ACHN (cell line): ENCODE measurements at places on chromosomes 11 and 22.

DNA sequence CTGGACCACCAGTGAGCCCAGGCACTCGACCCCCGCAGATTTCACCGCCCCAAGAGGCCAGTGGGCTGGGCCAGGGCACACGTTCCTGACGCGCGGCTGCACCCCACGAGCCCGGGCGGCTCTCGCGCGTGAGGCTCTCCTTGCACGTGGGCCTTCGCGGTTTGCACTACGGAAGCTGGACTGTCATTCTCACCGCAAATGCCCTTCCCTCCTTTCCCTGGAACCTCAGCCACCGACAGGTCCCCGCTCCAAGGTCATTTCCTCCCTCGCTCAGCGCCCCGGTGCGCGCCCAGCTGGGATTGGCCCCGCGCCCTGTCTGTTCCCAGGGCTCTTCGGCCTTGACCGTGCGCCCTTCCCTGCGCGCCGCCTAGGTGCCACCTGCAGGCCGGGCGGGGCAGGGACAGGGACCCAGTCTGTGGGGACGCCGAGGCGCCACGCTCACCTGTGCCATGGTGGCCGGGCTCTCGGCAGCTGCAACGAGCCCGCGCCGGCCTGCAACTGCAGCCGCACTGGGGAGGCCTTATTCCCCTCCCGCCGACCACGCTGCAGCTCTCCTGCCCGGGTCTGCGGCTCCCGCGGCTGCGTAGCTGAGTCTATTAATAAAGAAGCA is 2.1 kb upstream of the CPT1A start:
- DNase-seq: no peak

DNA sequence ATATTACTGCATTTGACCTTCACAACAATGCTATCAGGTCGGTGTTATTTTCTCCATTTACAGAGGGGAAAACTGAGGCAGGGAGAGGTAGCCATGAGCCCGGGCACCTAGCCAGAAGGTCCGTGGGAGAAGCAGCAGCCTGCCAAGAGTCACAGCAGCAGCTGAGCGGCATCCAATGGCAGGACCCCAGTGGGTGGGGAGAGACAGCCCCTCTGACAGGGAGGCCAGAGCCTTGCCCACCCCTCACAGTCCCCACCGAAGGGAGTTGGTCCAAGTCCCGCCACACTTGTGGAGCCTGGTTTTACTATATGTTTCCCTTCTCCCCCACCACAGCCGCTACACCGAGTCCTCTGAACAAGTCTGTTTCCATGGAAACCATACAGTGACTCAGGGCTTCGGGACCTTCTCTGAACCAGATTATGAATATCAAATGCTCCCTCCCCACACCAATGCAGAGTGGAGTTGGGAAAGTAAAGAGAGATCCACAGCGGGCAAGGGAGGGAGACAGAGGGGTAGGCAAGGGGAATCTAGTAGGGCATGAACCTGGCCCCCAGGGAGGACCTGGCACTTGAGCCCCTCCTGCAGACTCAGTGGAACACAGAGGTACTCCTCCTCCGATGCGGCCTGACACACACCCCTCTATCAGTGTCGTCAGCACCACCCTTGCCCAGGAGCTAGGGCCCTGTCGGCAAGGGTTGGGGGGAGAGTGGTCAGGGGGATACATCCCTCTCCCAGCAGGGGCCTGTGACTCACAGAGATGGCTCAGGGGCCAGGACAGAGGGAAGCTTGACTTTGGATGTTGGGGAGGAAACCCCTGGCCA is 2.5 kb downstream of the CHST1 start:
- DNase-seq: peak; percentile 17

- no peak for DNase-seq
These were observed 142.4 kb downstream of the APIP start for GRCh38 chr11:34773826-34774225.

GRCh38 chr11:86748296-86748695 is 52.0 kb upstream of the PRSS23 start:
- no peak for DNase-seq

DNA sequence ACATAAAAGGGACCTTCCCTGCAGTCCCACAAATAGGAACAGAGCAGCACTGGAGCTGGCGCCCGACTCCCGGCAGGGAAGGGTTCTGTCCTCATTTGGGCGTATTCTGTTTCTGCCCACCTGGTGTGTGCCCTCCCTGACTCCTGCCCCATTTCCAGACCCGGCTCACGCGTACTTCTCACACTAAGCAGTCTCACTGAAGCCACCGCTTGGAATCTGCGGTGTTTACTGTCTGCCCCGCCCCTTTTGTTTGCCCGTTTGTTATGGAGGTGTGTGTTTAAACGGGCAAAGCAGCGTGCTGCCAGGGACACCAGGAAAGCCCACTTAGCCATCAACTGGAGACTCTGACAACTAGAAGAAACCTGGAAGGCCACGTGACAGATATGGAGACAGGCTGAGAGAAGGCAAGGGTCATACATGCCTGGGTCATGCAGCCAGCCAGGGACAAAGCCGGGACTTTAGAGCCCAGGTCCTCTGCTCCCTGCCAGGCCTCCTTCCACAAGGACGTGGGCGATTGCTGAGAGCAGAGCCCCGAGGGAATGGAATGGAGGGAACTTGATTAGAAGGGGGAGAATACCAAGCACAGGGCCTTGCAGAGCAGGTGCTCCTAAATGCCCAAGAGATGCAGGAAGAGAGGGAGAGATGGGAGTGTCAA is 8.7 kb upstream of the EFCAB6 start:
- no peak for DNase-seq

GRCh38 chr11:119804698-119805097 is 75.7 kb upstream of the NECTIN1 start:
- no peak for DNase-seq

GRCh38 chr11:36374726-36375125 is 78.6 kb downstream of the PRR5L start:
- DNase-seq: no peak

GRCh38 chr11:74626130-74626529 is 33.7 kb downstream of the POLD3 start:
- no peak for DNase-seq

DNA sequence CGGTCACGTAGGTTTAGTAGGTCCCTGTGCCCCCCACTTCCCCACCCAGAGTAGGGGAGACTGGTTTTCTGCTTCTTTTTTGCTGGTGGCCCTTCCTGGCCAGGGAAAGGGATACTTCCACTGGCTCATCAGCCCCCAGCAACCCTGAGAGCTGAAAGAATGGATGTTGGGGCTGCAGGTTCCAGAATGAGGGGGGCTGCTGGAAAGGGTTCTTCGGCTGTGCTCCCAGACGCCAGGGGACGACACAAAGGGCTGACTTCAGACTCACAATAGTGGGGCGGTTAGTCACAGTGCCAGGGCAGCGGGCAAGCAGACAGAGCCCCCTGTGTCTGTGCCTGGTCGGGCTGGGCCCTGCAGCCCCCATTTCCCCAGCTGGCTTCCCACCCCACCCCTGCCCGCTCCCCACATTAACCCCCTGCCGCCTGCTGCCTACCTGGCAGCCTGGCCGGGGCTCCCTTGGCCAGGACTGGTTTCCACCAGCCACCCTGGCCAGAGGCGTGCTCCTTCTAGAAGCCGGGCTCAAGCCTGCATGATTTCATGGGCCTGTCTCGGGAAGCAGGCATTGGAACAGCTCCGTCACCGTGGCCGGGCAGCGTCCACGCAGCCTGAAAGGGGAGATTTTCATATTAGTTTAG is 79.1 kb upstream of the WNT7B start:
- no peak for DNase-seq

- no peak for DNase-seq
These were observed 43.2 kb upstream of the CREB3L1 start for GRCh38 chr11:46234311-46234710.

DNA sequence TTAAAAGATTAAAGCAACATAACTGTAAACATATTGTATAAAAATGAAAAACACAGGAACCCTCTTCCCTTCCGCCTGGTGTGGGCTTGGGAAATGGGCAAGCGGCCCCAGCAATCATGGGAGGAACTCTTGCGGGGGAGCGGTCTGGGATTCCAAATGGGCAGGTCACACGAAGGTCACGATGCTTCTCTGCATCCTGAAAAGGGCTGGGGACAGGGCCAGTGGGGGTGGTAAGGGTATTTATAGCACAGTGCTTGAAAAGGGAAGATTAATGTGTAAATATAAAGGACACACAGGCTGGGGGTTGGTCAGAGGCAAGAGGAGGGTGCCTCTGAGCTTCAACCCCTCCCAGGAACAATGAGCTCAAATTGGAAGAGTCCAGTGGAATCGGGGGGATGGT is 46.9 kb upstream of the OR4B1 start:
- DNase-seq: no peak

DNA sequence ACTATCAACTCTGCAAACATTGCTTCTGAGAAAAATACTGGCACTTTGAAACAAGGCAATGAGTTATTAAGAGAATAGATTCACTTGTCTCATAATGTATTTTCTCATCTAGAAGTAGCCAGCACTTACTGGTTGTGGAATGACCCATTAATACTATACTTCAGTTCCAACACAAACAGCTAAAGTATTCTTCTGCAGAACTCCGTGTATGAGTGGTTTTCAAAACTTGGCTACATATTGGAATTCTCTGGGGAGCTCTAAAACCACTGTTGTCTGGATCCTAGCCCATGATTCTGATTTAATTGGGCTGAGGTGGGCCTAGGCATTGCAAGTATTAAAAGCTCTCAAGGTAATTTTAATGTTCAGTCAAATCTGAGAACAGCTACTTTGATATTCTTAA is 1416.4 kb upstream of the RAG2 start:
- no peak for DNase-seq

DNA sequence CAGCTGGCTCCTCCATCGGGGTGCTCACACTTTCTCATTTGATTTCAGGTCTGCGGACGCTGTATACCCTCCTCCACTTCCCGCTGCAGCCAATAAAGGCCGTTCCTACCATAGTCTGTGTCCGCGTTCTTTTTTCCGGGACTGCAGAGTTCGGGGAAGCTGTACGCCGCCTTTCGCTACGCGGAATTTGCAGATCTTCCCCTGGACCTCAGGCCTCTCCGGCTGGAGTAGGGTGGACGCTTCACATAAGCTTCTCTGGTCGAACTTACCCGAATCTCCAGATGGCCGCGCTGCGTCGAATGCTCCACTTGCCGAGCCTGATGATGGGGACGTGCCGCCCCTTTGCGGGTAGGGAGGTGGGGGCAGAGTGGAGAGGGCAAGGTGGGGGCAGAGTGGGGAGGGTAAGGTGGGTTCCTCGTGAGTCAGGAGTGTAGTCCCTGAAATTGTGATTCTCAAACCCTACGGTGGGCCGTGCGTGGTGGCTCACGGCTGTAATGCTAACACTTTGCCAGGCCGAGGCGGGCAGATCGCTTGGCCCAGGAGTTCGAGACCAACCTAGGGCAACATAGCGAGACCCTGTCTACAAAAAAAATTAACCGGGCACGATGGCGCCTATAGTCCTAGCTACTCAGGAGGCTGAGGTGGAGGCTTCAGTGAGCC is 617 bp downstream of the CSKMT start:
- peak; percentile 47 for DNase-seq

- DNase-seq: no peak
These were observed 52.1 kb downstream of the MYH9 start for GRCh38 chr22:36335621-36336020.

DNA sequence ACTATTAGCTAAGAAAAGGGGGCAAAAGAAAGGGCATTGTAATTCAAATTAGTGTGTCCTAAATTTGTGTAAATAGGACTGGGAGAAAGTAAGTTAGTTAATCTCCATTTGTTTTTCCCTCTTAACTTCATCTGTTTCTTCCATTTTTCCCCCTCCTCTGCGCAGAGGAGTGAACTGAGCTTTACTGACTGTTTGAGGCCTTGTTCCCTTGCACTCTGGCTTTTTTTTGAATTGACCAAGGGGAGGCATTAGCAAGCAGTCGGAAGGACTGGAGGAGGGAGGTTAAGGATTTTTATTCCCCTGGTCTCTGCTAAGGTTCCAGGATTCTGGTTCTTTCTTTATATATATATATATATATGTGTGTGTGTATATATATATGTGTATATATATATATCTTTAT is 15.2 kb upstream of the FANCF start:
- DNase-seq: no peak

GRCh38 chr11:11604370-11604990 is 17.3 kb downstream of the GALNT18 start:
- DNase-seq: no peak

- DNase-seq: peak; percentile 29
These were observed 103.3 kb upstream of the AKIP1 start for GRCh38 chr11:8807544-8808225.

DNA sequence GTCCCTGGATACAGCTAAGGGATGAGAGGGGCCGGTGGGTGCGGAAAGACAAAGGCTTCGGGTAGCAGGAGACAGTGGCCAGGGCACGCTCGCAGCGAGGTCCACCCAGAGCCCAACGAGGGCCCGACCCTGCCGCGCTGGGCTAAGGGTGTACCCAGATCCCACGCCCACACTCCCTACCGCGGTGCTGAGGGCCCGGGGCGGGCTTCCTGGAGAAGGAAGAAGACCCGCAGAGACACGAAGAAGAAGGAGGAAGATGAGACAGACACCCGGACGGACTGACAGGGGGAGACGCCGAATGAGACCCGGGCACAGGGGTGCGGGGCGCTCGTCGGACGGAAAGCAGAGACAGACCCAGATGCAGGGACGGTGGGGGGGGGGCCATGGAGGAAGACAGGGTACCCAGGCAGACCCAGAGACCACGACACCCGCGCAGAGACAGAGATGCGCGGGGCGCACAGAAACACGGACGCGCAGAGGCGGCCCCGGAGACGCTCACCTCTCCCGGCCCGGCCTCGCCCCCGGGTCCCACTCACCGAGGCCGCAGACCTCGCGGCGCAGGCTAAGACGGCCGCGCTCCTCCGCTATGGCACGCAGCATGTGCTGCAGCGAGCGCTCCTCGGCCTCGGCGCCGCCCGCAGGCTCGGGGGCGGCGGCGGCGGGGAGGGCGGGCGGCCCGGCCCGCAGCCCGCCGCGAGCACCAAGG is 437 bp downstream of the KIAA0930 start:
- no peak for DNase-seq

GRCh38 chr11:21710809-21711208 is 482.1 kb upstream of the ANO5 start:
- DNase-seq: no peak

DNA sequence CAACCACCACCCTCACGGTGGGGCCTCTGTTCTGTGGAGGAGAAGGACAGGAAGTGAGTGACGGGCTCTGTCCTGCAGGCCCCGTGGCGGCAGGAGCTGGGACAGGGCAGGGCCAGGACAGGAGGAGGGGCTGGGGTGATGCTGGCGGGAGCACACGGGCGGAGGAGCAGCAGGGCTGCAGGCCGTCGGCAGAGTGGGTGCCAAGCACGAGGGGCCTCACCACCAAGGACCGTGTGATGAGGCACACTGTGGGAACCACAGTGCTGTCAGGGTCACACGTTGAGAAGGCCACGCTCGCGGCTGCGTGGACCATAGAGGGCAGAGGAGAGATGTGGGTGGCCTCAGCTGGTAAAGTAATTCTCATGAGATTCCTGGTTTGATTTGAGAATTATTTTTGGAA is 8.5 kb downstream of the SCO2 start:
- no peak for DNase-seq

- DNase-seq: no peak
These were observed 34.0 kb downstream of the KCNQ1OT1 start for GRCh38 chr11:2665526-2666400.

GRCh38 chr11:116960930-116961329 is 123.5 kb upstream of the APOA1 start:
- DNase-seq: peak; percentile 71

DNA sequence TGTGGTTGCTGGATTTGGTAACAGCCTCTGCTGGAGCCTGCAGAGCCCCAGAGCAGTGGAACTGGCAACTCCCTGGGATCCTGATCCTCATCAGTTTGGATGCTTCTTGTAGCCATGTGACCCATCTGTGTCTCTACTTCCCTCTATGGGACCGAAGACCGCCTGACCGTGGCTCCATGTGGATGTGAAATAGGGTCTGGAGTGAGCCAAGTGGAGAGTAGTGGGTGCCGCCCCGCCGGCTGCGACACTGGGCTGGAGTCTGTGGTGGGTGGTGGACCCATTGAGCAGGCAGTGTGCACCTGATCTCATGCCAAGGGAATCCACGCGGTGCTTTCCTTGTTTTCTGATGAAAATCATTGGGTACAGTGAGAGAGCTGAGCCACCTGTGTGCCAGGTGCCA is 543.2 kb upstream of the B3GAT1 start:
- DNase-seq: no peak
